Cortex of kidney (tissue), 1 donor: ENCODE measurements at places on chromosomes 3 and 15.

DNA sequence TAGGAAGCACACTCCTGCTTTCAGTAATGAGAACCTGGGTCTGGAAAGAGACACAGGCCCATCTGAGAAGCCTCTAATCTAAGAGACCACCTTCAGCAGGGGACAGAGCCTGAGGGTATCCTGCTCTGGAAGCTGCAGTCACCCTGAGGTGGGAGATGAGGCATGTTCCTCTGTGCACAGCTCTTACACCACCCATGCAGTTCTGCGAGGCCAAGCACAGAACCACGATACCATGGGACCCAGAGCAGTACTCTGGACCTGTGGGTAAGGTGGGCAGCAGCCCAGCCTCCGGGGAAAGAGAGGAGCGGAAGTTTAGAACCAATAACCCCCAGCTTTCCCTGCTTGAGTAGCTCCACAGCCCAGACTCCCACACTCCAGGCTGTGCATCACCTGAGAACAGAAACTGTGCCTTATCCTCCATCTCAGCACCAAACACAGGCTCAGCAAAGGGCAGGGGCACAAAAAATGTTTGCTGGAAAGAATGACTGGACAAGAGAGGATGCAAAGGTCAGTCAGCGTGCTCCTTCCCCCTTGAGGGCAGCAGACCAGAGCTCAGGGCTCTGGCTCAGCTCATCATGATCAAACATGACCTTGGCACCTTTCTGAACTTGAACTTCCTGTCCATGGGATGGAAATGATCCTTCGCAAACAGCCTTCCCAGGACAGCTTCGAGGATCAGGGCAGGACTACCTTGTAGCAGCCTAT, 43.1 kb downstream of the RBPMS2 start:
- no peak for DNase-seq

GRCh38 chr3:125151442-125151817, 61.1 kb downstream of the SLC12A8 start:
- no peak for DNase-seq

- DNase-seq = no peak
Measured at GRCh38 chr15:72147418-72147817, 29.2 kb downstream of the SENP8 start.

- DNase-seq = no peak
Measured at GRCh38 chr3:40187945-40188344, 121.6 kb upstream of the EIF1B start.

DNA sequence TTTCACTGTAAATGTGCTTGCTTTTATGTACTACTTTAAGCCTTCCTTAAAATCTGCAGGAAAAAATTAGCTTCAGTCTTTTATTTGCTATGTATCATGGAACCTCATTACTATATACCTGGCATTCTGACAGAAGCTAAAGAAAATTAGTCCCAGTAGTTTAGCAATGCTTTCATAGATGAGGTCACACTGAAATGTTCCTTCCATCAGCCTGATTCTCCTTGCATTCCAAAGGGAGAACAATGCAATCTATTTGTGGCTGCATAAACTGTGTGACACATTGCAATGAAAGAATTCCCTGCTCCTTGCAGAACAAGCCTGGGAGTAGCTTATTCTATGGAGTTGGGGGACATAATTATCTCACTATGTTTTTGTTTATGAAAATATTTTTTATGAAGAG, 691.5 kb upstream of the ARPP21 start:
- DNase-seq = no peak

GRCh38 chr3:95629802-95630201, 1184.6 kb upstream of the EPHA6 start:
- DNase-seq = no peak

GRCh38 chr15:80777137-80777536, 2.0 kb upstream of the CEMIP start:
- DNase-seq = no peak

DNA sequence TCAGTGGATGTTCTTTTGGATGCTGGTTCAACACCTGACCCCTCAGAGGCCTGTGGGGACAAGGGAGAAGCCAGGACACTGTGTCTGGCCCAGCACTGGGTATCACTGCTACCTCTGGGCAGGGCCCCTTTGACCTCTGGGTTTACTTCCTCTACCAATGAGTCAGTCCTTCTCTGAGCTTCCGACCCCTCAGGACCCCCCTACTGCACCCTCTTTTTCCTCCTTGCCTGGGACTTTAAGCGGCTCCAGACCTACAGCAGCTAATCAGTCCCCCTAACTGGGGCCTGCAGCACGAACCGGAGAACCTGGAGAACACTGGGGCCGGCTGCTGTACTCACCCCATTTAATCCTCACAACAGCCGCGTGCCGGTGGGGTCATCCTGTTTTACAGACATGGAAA, 3.8 kb downstream of the CHST14 start:
- no peak for DNase-seq

GRCh38 chr15:88949734-88950400, 36.7 kb upstream of the MFGE8 start:
- no peak for DNase-seq

- DNase-seq = no peak
Measured at GRCh38 chr15:99202176-99202552, 47.2 kb downstream of the TTC23 start.

DNA sequence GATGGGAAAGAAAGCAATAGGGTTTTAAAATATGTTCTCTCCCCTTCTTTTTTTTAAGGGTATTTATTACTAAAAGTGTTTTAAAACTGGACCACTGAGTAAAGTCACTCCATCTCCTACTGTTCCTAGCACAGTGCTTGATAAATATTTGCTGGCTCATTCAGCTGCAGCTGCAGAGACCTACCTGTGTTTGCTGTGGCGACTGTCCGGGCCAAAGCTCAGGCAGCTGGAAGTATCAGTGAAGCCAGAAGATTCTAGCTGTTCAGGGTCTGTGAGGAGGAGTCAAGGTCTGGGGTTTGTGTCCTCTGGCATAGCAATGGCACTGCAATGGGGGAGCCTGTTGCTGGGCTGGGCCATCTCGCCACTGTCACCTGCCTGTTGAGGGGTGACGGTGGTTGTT, 109.9 kb downstream of the RPLP1 start:
- DNase-seq = no peak

DNA sequence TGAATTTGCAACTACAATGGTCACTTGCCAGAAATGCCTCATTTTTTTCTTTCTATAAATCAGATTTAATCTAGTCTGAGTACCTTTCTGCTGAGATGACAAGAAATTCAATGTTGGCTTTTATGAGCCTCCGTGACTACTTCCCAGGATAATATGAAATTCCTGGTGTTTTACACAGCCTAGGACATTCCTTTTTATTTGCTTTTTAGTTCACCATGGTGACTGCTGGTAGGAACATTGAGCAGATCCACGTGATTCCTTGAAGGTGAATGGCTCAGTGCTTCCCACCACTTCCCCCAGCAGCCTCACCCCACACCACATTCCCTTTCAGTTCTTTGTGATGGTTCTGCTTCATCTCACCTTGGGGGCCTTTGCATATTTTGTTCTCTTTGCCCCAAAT, 4.3 kb upstream of the NPTN start:
- DNase-seq = no peak

GRCh38 chr3:117278424-117279190, 569.0 kb downstream of the TUSC7 start:
- DNase-seq = no peak

DNA sequence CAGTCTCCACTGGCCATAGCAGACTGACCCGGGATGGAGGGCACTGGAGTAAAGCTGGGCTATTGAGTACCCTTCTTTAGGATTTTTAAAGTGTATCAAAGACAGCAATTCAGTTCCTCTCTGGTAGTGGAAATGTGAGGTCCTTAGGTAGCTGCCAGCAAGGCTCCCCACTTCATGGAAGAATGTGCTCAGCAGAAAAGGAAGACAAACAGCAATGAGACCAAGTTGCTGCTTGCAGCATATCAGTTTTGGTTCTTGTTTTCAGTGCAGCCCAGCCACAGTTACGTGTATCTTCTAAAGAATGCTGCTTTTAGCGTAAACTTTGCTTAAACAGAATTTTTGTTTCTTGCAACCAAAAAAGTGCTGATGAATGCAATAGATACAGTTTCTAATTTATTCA, 374.0 kb upstream of the CBLB start:
- no peak for DNase-seq
